ENCODE measurements at places on chromosomes 12 and 14. TPM values are rescaled to one million over a fixed set of nuclear protein-coding genes. Genes with fewer than 3 reads are reported as not detected.

KRT1 gene
- 0.33 TPM for total RNA-seq

- DNase-seq: no peak
These were observed 88.2 kb downstream of the SLCO1B1 start for GRCh38 chr12:21219206-21219605.

GSG1 gene
- total RNA-seq: not detected

AQP6 gene
- not detected for total RNA-seq

DNA sequence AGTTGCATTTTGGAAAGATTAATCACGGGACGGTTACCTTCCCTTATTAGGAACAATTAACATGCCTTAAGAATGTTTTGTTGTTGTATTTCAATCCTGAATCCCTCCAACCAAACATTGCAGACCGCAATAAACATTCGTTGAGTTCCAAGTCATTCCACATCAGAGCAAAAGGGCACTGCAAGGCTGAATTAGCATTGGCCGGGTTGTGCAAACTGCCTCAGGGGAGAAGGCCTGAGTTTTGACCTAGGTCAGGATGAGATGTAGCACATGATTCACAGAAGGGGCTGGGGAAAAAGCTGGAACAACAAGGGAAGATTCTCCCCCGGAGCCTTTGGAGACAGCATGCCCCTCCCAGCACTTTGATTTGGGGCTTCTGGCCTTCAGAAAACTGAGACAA lies 82.1 kb upstream of the BDKRB2 start:
- no peak for DNase-seq

DNA sequence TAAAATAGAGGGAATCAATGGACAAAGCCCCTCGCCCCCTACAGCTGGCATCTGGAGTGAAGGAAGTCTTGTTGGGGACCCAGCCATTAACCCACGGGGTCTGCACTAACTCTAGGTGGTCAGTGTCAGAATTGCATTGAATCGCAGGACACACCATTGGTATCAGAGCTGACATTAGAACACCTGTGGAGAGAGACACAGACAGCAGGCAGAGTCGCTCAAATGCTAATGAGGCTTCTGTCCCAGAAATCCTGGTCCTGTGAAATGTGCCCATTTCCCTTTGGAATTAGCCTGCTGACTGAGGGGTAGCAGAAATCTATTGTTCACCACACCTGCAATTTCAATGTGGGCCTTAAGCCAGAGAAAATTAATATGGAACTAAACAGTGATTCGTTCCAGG lies 33.0 kb downstream of the TMEM132D start:
- DNase-seq: no peak

SCNN1A gene
- total RNA-seq: 0.67 TPM

DNA sequence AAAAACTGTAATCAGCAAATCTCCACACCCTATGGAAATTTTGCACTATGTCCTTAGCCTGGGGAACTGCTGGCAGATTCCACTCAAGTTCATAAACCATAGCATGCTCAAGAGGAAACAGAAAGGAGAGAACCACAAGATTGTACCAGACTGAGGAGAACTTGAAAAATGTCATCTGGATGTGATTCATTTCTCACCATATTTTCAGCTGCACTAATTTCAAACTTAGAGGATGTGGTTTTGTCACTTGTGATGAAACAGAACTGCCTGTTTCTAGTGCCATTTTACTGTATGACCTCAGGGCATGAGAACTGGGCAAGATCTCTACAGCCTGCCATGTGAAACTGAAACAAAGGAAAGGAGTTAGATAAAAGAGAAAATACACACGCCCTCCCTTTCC lies 1493.1 kb upstream of the FLRT2 start:
- DNase-seq: no peak

NTN4 gene
- 0.40 TPM for total RNA-seq

DNA sequence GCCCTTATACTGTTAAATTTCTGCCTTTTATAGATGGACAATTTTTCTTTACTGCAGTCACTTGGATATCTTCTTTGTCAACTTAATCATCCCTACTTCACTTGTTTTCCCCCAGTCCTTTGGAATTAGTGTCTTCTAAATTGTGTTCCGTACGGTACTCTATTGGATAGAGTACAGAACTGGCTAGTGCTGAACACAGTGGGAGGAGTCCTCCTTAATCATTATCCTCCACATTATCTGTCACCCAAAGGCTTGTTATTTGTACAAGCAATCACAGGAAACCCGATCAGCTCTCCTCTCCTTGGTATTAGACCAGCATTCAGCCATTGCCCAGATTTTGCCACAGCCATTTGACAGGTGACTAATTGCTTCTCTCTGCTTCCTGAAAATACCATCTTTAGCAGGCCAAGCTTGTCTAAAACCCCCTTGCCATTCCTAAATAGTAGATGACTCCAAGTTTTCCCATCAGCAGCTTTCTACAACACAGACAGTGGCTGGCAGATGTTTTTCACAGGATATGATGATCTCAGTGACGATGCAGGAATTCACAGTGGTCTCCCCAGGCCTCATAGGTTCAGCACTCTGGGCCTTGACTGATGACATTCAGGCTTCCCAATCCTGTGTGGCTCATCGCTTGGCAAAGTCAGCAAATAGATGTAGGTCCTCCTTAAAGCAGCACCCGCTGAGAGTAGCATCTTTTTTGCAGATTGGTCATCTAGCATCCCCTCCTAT lies 216.0 kb upstream of the RGS6 start:
- DNase-seq: no peak

- DNase-seq: no peak
These were observed 6.5 kb downstream of the PHLDA1 start for GRCh38 chr12:76024942-76025600.

DNA sequence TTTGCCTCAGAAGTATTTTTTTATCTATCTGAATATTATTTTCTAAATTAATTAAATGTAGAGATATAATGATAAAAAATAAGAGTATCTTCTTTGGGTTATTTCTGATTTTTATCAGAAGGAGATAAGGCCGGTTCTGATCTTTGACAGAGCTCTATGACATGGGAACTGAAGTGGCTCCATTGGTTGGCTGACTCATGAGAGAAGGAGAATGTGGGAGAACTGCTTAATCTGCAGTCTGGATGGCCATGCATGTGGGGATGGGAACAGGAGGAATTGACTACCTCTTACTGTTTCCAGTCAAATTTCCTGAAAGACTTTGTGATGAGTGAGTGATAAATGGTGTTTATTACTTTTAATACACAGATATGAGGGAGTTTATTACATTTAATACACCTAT lies 155.8 kb upstream of the ATP2B1 start:
- DNase-seq: no peak

DNA sequence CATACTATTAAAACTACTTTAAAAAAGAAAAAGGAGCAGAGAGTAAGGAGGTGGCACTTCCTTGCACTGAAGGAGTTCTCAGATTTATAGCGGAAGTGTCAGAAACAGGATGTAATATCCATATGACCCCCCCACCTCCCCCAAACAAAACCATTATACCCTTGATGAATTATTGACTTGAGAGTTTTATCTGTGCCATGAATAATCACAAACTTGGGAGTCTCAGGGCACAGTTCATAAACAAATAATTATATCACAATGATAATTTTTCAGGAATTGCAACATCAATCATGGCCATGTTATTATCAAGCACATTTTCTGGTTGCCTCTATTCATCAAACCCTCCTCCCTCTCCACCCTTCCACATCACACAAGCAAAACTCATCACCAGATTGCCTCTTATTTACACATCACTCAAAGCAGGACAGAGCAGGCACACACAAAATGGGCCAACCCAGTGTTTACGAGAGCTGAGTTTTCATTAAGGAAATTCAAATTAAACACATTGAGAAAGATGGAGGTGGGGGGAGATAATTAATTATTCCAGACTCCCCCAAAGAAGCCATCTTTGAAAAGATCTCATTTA lies 141.4 kb downstream of the EGLN3 start:
- no peak for DNase-seq

GRCh38 chr12:6494258-6494743 lies 399 bp downstream of the NCAPD2 start:
- no peak for DNase-seq

GRCh38 chr12:114238808-114239207 lies 167.1 kb downstream of the TBX5 start:
- DNase-seq: no peak

- no peak for DNase-seq
These were observed 33.9 kb upstream of the SLC38A2 start for GRCh38 chr12:46406352-46407027.

DNA sequence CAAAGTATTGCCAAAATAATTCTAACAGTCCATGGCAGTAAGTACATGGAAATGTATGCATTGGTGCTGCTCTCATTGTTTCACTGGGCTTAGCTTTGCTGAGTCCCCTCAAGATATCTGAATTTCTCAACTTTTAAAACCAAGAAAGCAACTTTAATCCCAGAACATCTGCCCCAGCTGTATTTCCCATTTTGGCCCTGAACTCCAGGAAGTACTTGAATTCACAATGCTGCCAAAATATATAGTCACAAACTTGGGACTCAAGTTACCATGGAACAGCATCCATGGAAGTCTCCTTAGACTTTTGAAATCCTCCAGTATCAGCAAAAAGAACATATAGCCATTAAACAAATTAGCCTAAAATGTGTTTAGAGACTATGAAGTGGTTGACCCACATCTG lies 78.5 kb upstream of the FLRT2 start:
- no peak for DNase-seq

DNA sequence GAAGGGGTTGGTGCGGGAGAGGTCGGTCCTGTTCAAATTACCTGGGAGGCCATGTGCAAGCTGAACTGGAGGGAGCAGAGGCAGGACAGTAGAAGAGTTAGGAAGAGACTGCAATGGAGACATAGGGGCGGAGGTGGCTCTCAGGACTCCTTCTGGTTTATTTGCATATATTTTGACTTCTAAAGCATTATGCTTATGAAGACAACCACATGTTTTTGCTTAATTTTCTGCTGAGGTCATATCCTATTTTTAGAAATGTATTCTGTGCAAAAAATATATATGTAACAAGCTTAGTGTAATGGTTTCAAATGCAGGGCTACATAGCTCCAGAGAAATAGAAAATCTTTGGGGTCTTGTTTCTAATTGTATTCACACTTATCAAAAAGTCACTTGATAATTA lies 137.0 kb upstream of the MDM1 start:
- no peak for DNase-seq

- DNase-seq: no peak
These were observed 149.3 kb downstream of the CALM1 start for GRCh38 chr14:90545966-90546751.

- no peak for DNase-seq
These were observed 2.6 kb upstream of the IFNG-AS1 start for GRCh38 chr12:67986632-67987031.

DNA sequence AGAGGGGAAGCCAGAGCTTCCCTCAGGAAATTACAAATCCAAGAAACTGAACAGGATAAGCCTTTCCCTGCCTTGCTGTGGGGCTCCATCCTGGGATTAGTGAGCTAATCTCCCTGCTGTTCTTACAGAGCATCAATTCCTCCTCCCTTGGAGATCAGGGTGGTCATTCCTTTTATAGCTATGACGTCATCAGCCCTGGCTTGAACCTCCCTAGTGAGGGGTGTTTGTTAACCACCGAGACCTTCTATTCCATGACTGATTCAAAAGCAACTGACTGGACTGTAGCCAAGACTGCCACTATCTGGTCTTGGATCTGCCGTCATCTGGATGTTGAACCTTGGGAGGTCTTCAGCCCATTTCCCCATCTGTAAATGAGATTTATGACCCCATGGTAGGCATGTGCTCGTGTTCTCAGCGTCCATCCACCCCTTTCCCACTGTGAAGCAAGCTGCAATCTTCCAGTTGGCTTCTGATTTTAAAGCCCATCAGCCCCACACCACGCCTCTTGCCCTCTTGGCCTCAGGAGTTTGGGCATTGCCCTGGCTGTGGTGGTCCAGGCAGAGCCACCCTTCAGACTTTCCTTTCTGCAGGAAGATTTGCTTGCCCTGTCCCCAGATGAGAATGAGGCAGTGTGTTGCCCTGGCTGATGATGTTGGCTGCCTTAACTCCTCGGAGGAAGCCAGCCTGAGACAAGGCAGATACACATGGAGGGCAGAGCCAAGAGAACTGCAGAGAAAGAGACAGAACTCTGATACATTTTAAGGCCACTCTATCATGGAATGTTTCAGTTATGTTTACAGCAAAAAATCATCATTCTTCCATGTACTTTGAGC lies 59.6 kb upstream of the ACTN1 start:
- no peak for DNase-seq

DNA sequence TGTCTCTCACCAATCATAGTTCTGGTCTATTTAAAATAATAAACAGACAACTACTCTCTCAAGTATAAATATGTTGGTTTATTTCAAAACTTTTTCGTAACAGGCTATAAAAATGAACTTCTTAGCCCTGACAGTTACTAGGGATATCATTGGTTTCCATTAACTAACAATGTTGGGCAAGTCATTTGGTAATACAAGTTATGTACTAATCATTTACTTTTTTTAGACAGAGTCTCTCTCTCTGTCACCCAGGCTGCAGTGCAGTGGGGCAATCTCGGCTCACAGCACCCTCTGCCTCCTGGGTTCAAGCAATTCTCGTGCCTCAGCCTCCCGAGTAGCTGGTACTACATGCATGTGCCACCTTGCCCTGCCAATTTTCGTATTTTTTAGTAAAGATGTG lies 14.6 kb upstream of the KANSL2 start:
- DNase-seq: no peak

- no peak for DNase-seq
These were observed 22.5 kb downstream of the E2F7 start for GRCh38 chr12:77042833-77043232.

TBC1D30 gene
- total RNA-seq: 0.20 TPM

- DNase-seq: no peak
These were observed 51.9 kb downstream of the SH2B3 start for GRCh38 chr12:111457577-111457976.
